ENCODE measurements at places on chromosomes 16 and 17.

- no peak for DNase-seq
Observed at GRCh38 chr16:54633943-54634362, 296.7 kb upstream of the IRX5 start.

DNA sequence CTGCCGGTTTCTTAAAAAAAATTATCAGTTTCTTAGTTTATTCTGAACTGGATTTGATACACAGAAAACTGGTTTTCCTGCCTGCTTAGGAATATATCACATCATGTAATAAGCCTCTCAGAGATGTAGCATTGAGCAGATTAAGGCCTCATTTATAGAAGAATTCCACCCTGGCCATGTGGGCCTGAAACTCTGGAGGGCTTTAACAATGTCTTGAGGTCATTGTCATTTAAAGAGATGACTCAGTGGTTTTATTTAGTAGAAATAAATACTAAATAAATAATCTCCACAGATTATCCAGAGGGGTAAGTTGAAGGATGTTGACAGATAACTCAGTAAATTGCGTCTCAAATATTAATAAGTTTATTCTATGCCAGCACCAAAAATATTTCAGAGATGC, 56.9 kb downstream of the PRKCA start:
- no peak for DNase-seq

DNA sequence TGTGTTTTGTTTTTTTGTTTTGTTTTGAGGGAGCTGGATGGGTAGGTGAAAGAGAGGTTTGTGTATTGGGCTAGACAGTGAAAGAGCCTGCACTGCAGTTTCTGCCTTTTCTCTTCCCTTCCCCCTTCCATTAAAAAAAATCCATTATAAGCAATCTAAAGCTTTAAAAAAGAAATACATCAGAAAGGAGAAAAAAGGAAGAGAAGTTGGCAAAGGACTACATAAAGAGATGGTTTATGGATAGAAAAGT, 10.7 kb upstream of the EEF2K start:
- no peak for DNase-seq

DNA sequence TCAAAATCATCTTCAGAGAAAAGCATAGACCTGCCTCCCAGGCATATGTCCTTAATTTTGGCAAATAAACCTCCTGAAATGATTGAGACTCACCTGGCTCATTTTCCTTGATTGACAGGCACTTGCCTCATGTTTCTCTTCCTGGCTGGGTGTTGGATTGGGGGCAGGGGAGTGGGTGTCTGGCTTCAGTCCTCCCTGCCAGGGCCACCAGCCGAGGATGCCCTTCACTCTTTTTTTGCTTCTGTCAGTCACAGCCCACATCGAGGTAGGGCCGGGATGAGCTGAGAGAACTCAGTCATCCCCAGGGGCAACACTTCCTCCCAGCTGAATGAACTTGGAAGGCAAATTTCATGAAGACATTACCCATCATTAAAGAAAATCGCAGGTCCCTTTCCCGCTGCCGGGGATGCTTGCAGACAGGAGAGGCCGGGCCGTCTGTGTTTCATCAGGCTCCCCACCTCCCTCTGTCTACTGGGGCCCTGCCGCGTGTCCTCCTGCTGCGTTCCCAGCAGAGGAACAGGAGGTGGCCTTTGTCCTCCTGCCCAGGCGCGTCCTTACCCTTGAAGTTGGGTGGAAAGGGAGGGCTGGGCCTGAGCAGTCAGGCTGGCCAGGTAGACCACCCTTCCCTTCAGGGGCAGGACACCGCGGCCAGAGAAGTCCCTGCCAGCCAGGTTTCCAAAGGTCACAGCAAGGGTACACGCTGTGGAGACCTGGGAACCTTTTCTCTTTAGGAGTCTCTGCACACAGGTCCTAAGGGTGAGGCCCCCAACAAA, 11.2 kb upstream of the DNAH17 start:
- DNase-seq: no peak

GRCh38 chr17:77323413-77324171, 182.8 kb downstream of the SEC14L1 start:
- DNase-seq: peak; percentile 40

DNA sequence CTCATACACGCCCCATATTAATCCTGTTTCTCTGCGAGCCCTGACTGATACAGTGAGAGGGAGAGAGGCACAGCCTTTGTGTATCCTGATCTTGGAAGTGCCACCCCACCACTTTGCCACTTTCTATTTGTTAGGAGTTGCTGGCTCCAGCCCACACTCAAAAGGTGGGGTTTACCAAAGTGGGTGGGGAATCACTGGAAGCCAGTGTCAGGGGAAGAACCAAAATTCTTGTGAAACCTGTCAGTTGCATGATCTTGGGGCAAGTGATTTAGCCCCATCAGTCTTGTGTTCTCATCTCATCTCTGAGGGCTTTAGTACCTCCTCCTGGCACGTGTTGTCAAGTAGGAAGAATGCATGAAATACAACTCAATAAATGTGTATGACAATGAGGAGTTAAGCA, 119.5 kb downstream of the SOX9 start:
- DNase-seq: no peak

DNA sequence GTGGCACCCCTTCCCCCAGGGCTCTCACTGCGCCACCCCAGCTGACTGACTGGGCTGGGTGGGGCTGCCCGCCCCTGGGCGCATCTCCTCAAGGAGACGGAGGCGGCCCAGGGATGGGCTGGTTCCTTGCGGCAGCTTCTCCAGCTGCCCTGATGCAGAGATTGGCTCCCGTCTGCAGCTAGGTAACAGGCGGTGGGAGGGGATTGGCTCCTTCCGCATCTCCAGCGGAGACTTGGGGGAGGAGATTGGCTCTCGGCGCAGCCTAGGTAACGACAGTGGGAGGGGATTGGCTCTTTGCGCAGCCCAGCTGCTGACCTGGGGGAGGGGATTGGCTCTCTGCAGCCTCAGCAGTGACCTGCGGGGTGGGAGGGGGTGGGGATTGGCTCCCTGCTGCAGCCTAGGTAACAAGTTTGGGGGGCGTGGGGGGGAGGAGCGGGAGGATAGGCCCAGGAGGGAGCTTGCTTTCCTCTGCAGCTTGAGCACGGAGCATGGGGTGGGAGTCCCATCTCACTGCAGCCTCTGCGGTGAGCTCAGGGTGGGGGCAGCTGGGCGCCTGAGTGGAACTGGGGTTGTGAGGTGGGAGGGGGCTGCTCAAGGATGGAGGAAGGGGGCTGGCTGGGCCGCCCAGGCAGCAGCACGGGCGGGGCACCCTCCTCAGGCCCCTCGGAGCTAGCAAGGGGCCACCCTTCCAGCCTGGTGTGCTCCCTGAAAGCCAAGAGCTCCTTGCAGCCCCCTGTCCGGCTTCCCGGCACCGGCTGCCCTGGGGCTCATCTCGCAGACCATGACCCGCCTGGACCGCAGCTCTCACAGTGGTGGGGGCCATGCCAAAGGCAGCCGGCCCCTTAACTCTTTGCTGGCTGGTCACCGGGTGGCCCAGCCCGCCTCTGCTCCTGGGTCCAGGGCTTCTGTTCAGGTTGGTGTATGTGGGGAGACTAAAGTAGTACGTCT, 6.4 kb downstream of the NFE2L1 start:
- DNase-seq: no peak

- no peak for DNase-seq
Observed at GRCh38 chr17:9509236-9509816, 66.3 kb downstream of the STX8 start.

Data from RKO (cell line).